ENCODE measurements at places on chromosomes 11 and 22.

DNA sequence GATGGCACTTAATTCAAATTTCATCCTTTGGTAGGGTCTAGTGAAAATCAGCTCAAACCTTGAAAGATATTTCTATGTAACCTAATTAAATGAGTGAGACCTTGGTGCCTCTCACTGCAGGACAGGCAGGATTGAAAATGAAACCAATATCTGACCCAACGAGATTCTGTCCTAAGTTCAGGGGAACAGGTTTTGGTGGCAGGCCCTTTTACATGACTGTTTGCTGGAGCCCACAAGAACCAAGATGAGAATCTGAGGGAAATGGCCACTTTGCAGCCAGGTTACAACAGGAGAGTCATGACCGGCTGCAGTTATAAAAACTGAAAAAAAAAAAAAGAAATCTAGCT is 130.2 kb downstream of the TRIM44 start:
- no peak for DNase-seq

DNA sequence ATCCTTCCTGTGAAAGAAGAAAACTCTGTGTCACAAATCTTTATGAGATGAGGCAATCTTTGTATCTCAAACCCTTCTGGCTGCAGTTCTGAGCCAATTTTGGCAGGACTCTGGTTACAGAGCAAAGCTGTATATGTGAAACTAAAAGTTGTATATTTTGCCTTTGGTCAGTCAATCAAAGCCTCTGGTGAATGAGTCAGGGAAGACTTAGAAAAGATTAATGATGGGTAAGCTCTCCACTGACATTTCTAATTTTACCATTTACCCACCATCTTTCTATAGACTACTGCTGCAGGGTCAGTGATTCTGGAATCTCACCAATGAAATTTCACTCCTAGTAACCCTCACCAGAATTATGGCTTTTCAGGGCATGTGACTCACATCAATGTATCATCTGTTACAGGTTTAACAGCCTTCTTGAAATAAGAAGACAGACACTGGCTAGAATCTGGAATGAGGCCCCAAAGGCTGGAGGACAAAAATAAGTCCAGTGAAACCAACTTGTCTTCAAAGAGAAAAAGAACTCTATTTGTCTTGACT is 43.3 kb downstream of the USP35 start:
- DNase-seq: peak; percentile 72

DNA sequence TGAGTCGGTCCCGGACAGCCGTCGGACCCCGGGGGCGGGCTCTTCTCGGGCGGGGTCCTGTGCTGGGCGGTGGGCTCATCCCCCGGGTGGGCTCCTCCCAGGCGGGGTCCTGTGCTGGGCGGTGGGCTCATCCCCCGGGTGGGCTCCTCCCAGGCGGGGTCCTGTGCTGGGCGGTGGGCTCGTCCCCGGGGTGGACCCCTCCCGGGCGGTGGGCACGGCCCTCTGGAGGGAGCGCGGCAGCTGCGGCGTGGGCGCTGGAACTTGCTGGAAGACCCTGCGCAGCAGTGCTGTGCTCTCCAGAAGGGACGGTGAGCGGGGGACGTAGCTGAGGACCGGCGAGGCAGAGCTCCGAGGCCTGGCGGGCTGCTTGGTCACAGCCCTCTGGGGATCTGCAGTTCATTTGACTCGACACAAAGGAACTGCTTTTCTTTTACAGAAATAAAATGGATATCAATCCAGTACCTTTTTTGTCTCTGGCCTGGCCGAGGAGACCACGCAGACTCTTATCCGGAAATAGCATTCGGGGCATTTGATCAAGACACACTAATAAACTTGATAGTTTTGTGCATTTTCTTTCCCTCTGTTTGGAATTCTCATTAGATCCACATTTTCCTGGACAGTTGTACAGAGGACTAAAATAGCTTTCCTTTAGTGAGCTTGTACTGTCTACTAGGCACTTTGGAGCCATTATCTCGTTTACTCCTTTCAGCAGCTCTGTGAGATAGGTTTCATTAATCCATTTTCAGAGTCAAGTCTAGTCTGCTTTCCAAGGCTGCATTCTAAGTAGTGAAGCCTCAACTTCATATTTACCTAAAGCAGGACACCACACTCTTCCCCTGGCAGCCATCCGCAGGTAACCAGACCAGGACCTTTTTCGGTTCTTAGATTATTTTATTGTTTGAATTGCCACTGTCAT is 812 bp downstream of the JAM3 start:
- DNase-seq: peak; percentile 49

DNA sequence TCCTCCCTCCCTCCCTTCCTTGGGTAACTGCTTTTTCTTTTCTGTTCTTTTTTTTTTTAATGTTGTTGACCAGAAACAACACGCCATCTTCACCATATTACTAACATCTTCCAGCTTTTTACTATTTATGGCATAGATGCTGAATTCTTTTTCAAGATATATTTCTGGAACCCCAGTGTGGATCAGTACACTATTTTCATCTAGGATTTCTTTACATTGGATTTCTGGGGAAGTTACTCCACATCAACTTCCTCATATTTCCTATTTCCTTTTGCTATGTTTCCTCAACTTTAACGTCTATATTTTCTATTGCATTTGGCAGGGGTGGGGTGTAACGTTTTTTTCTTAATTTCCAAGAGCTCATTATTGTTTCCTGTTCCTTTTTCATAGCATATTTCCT is 7.0 kb downstream of the PGM2L1 start:
- DNase-seq: no peak

DNA sequence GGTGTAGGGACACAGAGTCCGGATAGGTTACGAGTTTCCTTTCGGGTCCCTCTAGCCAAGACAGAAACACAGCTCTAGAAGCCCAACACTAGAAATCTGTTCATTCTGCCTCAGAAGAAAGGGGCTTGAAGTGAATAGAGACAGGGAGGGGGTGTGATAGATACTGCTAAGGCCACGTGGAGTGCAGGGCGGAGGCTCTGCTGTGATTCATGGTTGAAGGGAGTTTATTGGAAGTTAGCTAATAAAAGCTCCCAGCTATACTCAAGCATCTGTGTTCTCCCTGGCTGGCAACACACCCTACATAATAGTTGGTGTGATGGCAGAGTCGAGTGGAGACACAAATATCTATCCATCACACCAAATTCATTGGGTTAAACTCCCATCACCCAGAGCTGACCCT is 337.4 kb downstream of the CADM1 start:
- peak; percentile 16 for DNase-seq

- DNase-seq: peak; percentile 31
Observed at GRCh38 chr11:128779036-128779435, 85.2 kb downstream of the FLI1 start.

GRCh38 chr22:46829117-46829891 is 66.9 kb downstream of the TBC1D22A start:
- DNase-seq: peak; percentile 73

- no peak for DNase-seq
Observed at GRCh38 chr22:39873965-39874364, 19.6 kb downstream of the ENTHD1 start.

GRCh38 chr22:28507896-28508295 is 171.7 kb downstream of the TTC28 start:
- no peak for DNase-seq

- no peak for DNase-seq
Observed at GRCh38 chr11:67442504-67443404, 522 bp downstream of the CORO1B start.

Data from myocyte (in vitro differentiated cells).